Uterus (tissue), 4 donors: ENCODE measurements at places on chromosomes 2 and 18. TPM values are rescaled to one million over a fixed set of nuclear protein-coding genes. Genes with fewer than 3 reads are reported as not detected.

GRCh38 chr18:27372386-27372785, 187.3 kb upstream of the CHST9 start:
- no peaks in the 10 kb centered on the region for H3K36me3 ChIP-seq
- no peaks in the 10 kb centered on the region for H3K27me3 ChIP-seq
- no peaks in the 10 kb centered on the region for H3K4me1 ChIP-seq
- H3K4me3 ChIP-seq, result no peak overlapping the region

DNA sequence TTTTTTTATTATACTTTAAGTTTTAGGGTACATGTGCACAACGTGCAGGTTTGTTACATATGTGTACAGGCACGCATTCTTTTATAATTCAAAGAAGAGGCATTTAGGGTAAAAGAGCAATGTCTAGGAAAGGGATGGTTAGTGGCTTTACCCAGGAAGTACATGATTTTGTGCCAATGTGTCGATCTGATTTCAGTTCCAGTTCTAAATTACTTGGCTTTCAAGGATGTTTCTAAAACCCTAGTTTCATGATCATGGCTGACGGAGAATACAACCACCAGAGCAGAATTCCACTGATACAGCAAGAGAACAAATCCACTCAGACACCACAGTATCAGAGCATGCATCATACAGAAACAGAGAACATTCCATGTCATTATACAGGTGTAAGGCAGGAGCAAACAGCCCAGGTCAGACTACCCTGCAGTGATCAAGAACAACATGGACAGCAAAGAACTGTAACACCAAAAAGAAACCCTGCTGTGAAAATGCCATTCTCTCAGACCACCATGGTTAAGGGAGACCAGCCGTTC, 116.7 kb upstream of the STK17B start:
- H3K36me3 ChIP-seq, result no peaks in the 10 kb centered on the region
- no peaks in the 10 kb centered on the region for H3K27me3 ChIP-seq
- no peaks in the 10 kb centered on the region for H3K4me1 ChIP-seq
- no peak for DNase-seq
- H3K4me3 ChIP-seq, result no peak overlapping the region

DNA sequence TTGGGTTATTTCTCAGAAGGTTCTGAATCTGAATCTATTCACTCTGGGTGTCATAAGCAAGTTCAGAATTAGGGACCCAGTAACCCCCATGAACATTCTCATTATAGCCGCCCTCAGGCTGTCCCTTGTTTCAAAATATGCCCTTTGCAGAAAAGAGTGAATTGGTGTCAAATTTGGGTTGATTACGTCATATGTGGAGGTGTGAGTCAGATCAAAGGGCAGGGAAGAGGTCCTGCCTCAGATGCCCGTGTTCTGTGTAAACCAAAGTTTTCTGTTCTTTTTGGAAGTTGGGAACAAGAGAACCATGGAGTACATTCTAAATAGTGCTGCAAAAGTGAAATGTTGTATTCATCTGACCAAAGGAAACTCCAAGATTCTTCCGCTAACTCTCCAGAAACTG, 5.8 kb downstream of the FAM110C start:
- H3K4me3 ChIP-seq, result no peak overlapping the region
- no peak for DNase-seq
- peaks cover 2% of the 10 kb centered on the region for H3K4me1 ChIP-seq
- no peaks in the 10 kb centered on the region for H3K27me3 ChIP-seq
- H3K36me3 ChIP-seq, result no peaks in the 10 kb centered on the region

DNA sequence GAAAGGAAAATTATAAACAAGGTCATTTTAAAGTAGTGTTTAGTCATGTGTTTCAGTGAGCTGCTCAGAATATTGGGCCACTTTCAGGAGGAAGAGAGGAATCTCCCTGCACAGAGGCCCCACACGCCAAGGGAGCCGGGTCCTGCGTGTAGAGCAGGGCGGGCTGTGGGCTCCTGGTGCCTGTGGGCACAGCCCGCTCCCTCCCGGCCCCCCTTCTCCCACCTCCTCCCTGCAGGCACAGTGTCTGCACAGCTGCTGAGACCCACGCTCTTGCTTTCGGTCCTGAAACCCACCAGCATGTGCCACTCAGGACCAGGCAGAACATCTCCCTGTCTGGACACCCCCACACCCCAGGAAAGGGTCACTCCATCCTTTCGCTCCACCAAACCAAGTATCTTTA, 167.6 kb upstream of the SALL3 start:
- H3K4me3 ChIP-seq, result no peak overlapping the region
- H3K27ac ChIP-seq, result no peak overlapping the region
- no peaks in the 10 kb centered on the region for H3K36me3 ChIP-seq
- H3K27me3 ChIP-seq, result peaks cover 4% of the 10 kb centered on the region
- DNase-seq, result no peak
- H3K4me1 ChIP-seq, result no peaks in the 10 kb centered on the region

DNA sequence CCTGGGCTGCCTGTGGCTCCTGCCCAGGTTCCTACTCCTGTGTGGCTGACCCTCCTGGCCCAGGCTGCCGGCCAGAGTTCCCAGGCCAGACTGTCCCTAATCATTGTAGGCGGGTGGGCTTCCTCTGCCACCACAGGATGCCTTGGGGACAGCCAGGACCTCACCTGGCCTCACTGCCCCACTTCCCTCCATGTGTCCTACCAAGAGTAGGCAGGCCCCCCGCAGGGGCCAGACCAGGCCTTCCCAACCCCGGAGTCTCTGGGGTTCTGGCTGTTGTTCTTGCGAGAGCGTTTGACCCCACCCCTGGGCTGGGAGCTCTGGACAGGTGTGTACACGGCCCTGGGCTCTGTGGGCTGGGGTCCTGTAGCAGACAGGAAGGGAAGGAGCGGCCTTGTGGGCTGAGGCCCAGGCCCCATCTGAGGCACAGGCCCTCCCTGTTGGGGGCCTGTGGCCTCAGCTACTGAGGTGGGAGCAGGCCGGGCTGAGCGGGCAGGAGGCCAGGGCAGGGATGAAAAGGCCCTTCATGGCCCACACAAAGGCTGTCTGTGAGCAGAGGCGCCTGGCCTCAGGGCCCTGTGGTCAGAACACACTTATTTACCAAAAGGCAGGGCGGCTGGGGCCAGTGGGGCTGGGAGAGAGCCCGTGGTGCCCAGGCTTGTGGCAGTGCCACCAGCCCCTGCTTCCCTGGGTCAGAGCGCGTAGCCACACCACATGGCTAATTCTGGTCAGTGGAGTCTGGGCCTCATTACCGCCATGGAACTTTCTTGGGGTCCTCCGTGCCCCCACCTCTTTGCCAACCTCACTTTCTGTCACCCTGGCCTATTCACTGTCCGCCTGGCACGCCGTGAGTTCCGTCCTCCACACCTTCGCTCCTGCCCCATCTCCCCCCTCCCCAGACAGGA, 2.0 kb downstream of the SNORC start:
- H3K4me3 ChIP-seq, result no peak overlapping the region
- no peak for DNase-seq
- H3K4me1 ChIP-seq, result peaks cover 7% of the 10 kb centered on the region
- H3K27ac ChIP-seq, result no peak overlapping the region
- no peaks in the 10 kb centered on the region for H3K36me3 ChIP-seq

GRCh38 chr2:2742726-2743125, 411.7 kb upstream of the MYT1L start:
- H3K27me3 ChIP-seq, result no peaks in the 10 kb centered on the region
- H3K4me1 ChIP-seq, result no peaks in the 10 kb centered on the region
- H3K4me3 ChIP-seq, result no peak overlapping the region
- no peak overlapping the region for H3K27ac ChIP-seq
- no peak for DNase-seq

DNA sequence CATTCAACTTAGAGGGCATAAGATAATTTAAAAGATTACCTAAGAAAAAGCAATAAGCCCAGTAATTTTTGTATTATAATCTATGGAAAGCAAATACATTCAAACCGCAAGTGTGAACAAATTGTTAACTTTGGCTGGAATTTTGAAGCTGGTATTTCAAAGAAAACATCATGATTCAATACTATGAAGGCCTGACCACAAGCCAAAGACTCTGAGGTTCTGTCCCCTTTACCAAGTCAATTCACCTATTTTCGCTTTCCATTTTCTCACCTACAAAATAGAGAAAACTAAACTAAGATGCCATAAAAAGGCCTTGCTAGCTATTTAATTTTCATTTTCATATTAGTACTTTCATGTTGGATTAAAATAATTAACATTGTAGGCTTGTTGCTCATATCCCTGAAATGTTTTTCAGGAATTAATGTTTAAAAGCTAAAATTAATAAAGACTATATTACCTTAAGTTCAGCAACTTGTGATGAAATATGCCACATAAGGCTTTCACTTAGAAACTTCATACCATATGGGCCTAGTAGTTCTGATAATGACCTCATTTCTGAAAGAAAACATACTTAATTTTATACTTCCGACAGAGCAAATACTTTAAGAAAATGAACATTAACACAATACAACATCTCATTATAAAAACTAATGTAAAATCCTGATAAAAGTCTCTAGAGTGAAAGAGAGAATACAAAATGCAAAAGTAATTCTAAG, 85.7 kb upstream of the FRZB start:
- no peaks in the 10 kb centered on the region for H3K4me1 ChIP-seq
- H3K27me3 ChIP-seq, result no peaks in the 10 kb centered on the region
- H3K4me3 ChIP-seq, result no peak overlapping the region
- H3K36me3 ChIP-seq, result no peaks in the 10 kb centered on the region

DNA sequence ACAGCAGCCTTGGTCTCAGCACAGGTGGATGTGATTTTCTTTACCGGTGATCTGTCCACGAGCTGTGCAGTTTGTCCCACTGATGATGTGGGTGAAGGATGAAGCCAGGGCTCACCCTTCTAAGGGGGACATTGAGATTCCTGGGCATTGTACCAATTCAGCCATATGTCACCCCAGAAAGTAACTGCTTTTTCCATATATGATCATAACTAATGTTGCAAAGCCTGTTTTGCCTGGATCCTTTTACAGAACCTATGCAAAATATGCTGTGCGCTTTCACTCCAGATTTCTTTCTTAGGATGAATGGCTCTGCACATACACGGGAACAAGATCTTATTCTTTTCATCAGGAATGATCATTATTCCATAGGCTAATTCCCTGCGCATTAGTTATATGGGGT, 96.9 kb upstream of the POU3F3 start:
- DNase-seq, result no peak
- H3K4me3 ChIP-seq, result no peak overlapping the region
- H3K27me3 ChIP-seq, result no peaks in the 10 kb centered on the region
- no peak overlapping the region for H3K27ac ChIP-seq

- no peak overlapping the region for H3K4me3 ChIP-seq
- no peak for DNase-seq
- no peaks in the 10 kb centered on the region for H3K27me3 ChIP-seq
These were observed 255.4 kb downstream of the AGAP1 start for GRCh38 chr2:235749121-235749770.

DNA sequence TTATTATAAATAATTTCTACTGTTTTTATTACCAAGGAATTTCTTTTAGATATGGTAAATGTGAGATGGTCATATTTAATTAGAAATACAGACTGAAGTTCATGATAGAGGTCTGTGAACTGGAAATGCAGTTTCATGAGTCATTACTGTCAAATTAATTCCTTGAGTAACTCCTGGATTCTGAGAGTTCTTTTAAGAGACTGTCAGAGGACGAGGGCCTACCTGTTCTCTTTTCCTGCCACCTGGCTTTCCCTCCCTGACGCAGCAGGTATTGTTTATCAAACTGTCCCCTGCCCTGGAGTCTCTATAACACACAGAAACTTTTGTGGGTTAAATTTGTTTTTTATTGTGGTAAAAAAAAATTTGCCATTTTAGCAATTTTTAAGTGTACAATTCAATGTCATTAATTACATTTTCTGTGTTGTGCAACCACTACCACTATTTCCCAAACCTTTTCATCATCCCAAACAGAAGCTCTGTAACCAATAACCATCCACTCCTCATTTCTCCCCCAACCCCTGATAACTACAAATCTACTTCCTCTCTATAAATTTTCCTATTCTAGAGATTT, 142.6 kb downstream of the DIS3L2 start:
- no peaks in the 10 kb centered on the region for H3K4me1 ChIP-seq
- no peak overlapping the region for H3K27ac ChIP-seq
- no peak for DNase-seq

GRCh38 chr2:214484239-214484638, 73.4 kb downstream of the VWC2L start:
- no peaks in the 10 kb centered on the region for H3K4me1 ChIP-seq
- no peak overlapping the region for H3K27ac ChIP-seq
- H3K4me3 ChIP-seq, result no peak overlapping the region
- no peaks in the 10 kb centered on the region for H3K36me3 ChIP-seq
- DNase-seq, result no peak

DNA sequence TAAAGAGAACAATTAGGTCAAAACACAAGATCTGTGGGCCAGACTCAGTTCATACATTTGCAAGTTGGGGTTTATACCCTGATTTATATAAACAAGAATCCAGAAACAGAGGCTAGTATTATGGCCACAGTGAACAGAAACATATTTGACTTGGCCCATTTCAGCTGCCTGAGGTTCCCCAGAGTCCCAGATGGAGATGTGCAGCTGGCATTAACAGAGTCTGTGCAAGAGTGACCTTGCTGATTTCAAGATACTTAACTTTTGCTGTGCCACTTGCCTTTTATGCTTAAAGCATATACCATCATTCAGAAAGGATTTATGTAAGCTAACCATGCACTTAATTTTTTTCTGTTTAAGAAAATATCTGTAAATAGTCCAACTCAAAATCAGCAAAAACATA, 636.3 kb downstream of the TRIB2 start:
- no peaks in the 10 kb centered on the region for H3K36me3 ChIP-seq
- no peaks in the 10 kb centered on the region for H3K27me3 ChIP-seq
- DNase-seq, result no peak
- H3K4me1 ChIP-seq, result no peaks in the 10 kb centered on the region
- no peak overlapping the region for H3K4me3 ChIP-seq
- H3K27ac ChIP-seq, result no peak overlapping the region

The DTNB gene
- total RNA-seq, result 28.8 TPM

The TSPYL6 gene
- total RNA-seq, result 0.18 TPM

The FSHR gene
- not detected for total RNA-seq

The ZNF516 gene
- 177 TPM for total RNA-seq

The PRSS56 gene
- not detected for total RNA-seq

The SNORC gene
- total RNA-seq, result not detected

The LYG2 gene
- total RNA-seq, result not detected

The CDK15 gene
- total RNA-seq, result not detected

The OSBPL6 gene
- 2.3 TPM for total RNA-seq
